Esophagus squamous epithelium (tissue), 5 donors: ENCODE measurements at places on chromosomes 1 and 21.

GRCh38 chr1:167428395-167428794, 89.9 kb downstream of the CD247 start:
- no peak for DNase-seq

DNA sequence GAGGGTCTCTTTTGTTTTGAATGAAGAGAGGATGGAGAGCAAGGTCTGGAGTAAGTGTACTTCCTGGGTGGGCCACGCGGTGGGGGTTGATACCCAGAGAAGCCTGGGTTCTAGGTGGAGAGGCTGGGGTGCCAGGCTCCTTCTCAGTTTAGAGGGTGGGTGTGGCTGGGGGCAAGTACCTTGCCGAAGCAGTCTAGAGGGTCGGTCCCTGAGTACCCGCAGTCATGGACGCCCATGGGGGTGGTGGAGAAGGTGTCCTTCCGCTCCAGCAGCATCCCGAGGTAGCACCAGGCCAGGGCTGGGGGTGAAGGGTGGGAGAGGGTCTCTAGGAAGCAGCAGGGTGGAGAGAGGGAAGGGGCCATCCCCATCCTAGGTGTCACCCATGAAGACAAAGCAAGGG, 14.3 kb downstream of the TTC22 start:
- no peak for DNase-seq

- DNase-seq: no peak
These were observed 29.5 kb upstream of the TRAPPC10 start for GRCh38 chr21:43982489-43983078.

DNA sequence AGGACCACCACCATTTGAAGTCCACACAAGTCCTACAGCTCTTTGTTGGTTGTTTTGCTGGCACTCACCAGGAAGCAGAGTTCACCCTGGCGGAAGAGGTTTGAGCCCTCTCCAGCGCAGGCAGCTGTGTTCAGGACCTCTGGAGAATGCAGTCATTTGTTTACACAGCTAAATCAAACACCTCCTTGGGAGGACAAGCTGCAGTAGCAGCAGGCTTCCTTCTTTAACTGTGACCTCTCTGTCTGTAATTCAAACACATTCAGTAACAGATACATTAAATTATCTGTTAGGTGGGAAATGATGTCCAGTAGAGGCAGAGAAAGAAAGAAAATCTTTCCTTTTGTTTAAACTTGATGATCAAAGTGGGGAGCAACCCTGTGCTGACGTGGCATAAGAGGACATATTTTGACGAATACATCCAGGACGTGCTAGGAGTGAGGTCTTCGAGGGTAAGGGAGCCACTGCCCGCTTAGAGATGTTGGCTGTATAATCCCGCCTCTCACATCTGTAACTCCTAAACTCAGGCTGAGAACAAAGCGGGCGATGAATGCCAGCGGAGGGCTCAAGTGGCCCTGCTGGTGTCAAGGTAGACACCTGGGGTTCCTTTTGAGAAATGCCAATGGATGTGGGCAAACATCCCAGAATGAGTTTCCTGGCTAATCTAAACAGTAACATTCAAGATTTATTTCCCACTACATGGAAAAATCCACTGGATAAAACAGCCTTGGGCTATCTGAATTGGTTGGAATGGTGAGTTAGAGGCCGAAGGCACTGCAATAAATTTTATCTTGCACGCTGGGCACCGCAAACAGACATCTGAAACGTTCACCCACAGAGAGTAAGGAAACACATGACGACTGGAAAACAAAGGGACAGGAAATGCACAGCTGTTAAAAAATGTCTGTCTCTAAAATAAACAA, 51.7 kb downstream of the ABCA4 start:
- DNase-seq: no peak

DNA sequence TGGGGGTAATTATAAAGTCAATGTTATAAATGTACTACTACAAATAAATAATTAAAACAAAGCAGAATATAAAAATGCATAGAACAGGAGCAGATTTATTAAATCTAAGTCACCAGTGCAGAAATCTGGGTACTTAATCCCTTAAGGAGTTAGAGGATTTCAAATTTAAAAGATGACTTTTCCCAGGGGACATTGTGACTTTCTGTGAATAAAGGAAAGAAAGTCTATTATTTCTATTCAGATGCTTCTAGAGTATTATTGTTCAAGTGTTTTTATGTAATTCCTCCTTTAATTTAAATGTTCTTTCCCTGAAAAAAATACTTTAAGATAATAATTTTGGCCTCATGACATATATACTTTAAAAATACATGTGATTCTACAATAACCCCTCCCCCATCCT, 43.4 kb downstream of the SYDE2 start:
- DNase-seq: no peak
